Activated CD4-positive, alpha-beta T cell treated with anti-CD3 and anti-CD28 coated beads, Interleukin-2, amount 10 ng/mL, durations not matched to agents 24 days and 14 days (primary cell): ENCODE measurements at places on chromosomes 16 and 17. TPM values are rescaled to one million over a fixed set of nuclear protein-coding genes. Genes with fewer than 3 reads are reported as not detected.

DNA sequence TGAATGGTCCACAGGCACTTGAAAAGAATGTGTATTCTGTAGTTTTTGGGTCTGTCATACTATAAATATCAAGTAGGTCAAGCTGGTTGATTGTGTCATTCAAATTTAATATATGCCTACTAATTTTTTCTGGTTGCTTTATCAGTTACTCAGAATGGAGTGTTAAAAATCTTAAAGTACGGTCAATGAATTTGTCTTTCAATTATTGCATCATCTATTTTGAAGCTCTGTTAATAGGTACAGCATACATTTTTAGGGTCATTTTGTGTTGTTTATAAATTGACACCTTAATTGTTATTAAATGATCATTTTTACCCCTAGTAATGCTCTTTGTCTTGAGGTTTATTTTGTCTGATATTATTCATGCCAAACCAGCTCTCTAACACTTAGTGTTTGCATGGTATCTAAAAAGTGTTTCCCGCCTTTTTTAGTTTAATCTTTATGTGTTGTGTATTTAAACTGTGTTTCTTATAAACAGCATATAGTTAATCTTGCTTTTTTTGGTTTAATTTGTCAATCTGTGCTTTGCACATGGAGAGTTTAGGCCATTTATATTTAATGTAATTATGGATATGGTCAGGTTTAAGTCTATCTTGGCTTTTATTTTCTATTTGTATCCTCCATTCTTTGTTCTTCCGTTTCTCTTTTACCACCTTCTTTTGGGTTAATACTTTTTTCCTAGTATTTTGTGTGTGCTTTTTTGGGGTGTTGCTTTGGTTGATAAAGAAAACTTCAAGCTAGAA lies 204.9 kb upstream of the EEF2KMT start:
- H3K27me3 ChIP-seq = no peaks in the 10 kb centered on the region
- no peak overlapping the region for H3K4me3 ChIP-seq
- no peak for DNase-seq
- H3K27ac ChIP-seq = no peak overlapping the region

The CA5A gene
- not detected in 2 replicates for total RNA-seq

The TMC6 gene
- total RNA-seq = 250 and 251 TPM in 2 replicates

GRCh38 chr16:20285993-20286499 lies 41.3 kb downstream of the GP2 start:
- no peak overlapping the region for H3K4me3 ChIP-seq
- no peaks in the 10 kb centered on the region for H3K27me3 ChIP-seq
- H3K27ac ChIP-seq = no peak overlapping the region
- H3K36me3 ChIP-seq = no peaks in the 10 kb centered on the region

DNA sequence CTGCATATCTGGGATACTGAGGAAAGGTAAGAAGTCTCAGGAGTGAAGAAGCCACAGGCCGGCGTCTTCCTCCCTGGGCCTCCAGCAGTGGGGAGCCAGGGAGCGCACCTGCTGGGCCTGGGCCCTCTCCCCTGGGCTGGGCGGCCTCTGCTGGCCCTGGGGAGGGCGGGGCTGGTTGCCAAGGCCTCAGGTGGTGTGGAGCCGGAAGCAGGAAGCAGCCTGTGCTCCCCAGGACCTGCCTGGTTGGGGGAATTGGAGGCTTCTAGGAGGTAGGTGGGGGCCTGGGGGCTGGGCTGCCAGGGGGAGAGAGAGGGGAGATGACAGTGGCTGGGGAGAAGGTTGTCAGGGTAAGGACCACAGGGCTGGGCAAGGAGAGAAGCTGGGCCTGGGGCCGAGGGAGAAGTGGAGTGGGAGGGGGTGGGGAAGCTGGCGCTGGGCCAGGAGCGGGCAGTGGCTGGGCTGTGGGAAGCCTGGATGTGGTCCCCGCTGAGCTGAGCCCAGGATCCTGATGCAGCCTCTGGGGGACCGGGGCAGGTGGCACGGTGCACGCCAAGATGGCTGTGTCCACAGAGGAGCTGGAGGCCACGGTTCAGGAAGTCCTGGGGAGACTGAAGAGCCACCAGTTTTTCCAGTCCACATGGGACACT lies at the start of gene SMIM22:
TSS of gene SMIM22 (plus strand) at position 189 of the 647 bp plus-strand sequence. CDS start at position 555, 366 bp downstream.
- H3K4me1 ChIP-seq = peaks cover 4% of the 10 kb centered on the region
- no peaks in the 10 kb centered on the region for H3K36me3 ChIP-seq
- no peak for DNase-seq
- no peak within 1 kb of the TSS for H3K4me3 ChIP-seq
- no peak within 1 kb of the TSS for H3K27ac ChIP-seq

- no peak overlapping the region for H3K27ac ChIP-seq
- H3K36me3 ChIP-seq = no peaks in the 10 kb centered on the region
Observed at GRCh38 chr16:70648606-70649005, 2.2 kb downstream of the IL34 start.

DNA sequence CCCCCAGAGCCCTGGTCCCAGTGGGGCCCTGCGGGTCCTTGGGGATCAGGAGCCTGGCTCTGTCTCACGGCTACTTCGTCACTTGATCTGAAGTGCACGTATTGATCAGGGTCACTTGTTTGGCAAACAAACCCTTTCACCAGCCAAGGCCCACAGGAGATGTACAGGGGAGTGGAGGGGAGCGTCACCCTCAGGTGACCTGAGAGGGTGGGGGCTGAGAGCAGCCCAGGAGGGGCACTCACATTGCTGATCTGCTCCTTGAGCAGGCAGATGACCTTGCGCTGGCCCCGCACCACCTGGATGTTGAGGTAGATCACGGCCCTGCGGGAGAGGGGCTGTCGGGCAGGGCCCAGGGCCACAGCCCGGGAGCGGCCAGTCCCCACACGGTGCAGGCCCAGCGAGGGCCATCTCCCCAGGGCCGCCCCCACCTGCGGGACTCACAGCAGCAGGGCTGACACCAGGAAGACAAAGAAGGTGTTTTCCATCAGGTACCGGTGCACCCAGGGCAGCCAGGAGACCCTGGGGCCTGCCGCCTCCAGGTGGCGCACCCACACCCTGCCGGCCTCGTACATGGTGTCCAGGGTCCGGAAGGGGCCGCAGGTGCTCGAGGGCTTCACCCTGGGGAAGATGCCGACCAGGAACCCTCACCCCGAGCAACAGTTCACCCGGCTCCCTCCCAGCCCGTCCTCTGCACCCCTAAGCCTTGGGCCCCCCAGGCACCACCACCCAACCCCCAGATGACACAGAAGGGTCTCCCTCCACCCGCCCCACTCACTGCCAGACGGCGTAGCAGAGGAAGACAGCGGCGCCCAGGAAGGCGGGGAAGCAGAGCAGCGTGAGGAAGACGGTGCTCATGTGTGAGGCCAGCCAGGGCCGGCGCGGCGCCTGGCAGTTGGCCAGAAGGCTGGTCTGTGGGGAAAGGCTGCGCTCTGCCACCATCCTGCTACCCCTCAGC lies 11.3 kb downstream of the TMC6 start:
- DNase-seq = peak; percentile 67
- no peak overlapping the region for H3K4me3 ChIP-seq
- H3K27ac ChIP-seq = no peak overlapping the region
- peaks cover 42% of the 10 kb centered on the region for H3K4me1 ChIP-seq
- peaks cover 57% of the 10 kb centered on the region for H3K36me3 ChIP-seq
- no peaks in the 10 kb centered on the region for H3K27me3 ChIP-seq

DNA sequence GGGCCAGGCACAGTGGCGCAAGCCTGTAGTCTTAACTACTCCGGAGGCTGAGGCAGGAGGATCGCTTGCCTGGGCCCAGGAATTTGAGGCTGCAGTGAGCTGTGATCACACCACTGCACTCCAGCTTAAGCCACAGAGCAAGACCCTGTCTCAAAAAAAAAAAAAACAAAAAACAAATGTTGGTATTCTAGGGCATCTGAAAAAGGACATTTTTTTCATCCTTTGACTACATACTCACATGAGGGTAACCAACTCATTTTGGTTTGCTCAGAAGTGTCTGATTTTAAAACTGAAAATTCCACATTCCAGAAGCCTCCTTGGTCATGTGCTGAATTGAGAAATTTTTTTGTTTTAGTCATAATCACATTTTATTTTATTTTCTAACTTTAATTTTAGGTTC lies 12.7 kb upstream of the C16orf82 start:
- H3K36me3 ChIP-seq = no peaks in the 10 kb centered on the region
- H3K27ac ChIP-seq = no peak overlapping the region
- no peak overlapping the region for H3K4me3 ChIP-seq
- H3K4me1 ChIP-seq = no peaks in the 10 kb centered on the region
- H3K27me3 ChIP-seq = no peaks in the 10 kb centered on the region
- DNase-seq = no peak

- H3K27me3 ChIP-seq = no peaks in the 10 kb centered on the region
- no peaks in the 10 kb centered on the region for H3K4me1 ChIP-seq
- no peak overlapping the region for H3K27ac ChIP-seq
- DNase-seq = no peak
Observed at GRCh38 chr16:14177704-14178103, 106.6 kb downstream of the MRTFB start.

- H3K27me3 ChIP-seq = peaks cover 10% of the 10 kb centered on the region
- peak; percentile 40 for DNase-seq
- no peak overlapping the region for H3K27ac ChIP-seq
- H3K36me3 ChIP-seq = no peaks in the 10 kb centered on the region
Observed at GRCh38 chr17:65334406-65334805, 197.2 kb downstream of the RGS9 start.

The GEMIN4 gene
- total RNA-seq = 71.4 and 80.3 TPM in 2 replicates

GRCh38 chr16:81997738-81998137 lies 13.5 kb downstream of the SDR42E1 start:
- peaks cover 15% of the 10 kb centered on the region for H3K36me3 ChIP-seq
- no peak for DNase-seq
- no peaks in the 10 kb centered on the region for H3K27me3 ChIP-seq
- no peak overlapping the region for H3K4me3 ChIP-seq

GRCh38 chr17:38671939-38672720 lies 2.6 kb downstream of the EPOP start:
- H3K36me3 ChIP-seq = peaks cover 14% of the 10 kb centered on the region
- peak overlapping the region; percentile 66 for H3K27ac ChIP-seq
- DNase-seq = peak; percentile 59
- H3K4me3 ChIP-seq = peak overlapping the region; percentile 46

GRCh38 chr16:23847948-23848347 lies 12.2 kb downstream of the PRKCB start:
- no peaks in the 10 kb centered on the region for H3K27me3 ChIP-seq
- DNase-seq = peak; percentile 82
- H3K36me3 ChIP-seq = peaks cover 58% of the 10 kb centered on the region
- H3K4me1 ChIP-seq = peaks cover 69% of the 10 kb centered on the region
- H3K4me3 ChIP-seq = peak overlapping the region; percentile 58
